ENCODE measurements at places on chromosomes 4 and X.

DNA sequence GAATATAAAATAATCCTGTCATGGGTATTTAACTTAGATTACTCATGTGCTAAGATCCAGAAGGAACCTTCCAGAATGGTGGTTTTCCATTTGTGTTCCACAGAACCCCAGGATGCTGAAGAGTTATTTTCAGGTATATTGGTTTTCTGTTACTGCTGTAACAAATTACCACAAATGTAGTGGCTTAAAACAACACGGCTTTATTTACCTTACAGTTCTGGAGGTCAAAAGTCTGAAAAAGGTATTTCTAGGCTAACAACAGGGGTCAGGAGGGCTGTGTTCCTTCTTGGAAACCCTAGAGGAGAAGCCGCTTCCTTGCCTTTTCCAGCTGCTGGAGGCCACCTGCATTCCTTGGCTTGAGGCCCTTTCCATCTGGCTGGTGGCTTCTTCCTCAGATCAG is 57.9 kb upstream of the HPSE start:
- no peak for DNase-seq

GRCh38 chrX:25043192-25043591 is 27.4 kb upstream of the ARX start:
- DNase-seq = no peak

- no peak for DNase-seq
These were observed 25.5 kb downstream of the GALNT7 start for GRCh38 chr4:173194157-173194556.

- DNase-seq = no peak
These were observed at the start of gene PLP1 for GRCh38 chrX:103776546-103776945. Gene PLP1, plus strand, starts transcription at chrX:103776840. Its CDS starts 156 bp downstream, at chrX:103776996.

DNA sequence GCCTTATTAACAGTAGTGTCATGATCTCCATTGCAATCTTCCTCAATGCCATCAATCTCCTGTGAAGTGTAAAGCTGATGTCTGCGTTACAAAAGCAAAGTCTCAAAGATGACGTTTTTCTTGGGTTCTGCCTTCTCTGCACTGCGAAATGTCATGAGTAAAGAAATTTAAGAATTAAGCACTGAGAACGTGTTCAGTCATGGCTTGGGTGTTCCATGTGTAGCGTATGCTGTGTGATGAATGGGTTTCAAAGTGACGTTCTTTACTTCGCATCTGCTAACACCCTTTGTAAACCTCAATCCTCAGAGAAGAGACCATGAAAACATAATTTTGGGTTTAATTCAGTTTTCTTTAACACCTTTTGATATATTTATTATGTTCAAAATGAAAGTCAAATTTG is 999 bp downstream of the NAP1L5 start:
- no peak for DNase-seq

DNA sequence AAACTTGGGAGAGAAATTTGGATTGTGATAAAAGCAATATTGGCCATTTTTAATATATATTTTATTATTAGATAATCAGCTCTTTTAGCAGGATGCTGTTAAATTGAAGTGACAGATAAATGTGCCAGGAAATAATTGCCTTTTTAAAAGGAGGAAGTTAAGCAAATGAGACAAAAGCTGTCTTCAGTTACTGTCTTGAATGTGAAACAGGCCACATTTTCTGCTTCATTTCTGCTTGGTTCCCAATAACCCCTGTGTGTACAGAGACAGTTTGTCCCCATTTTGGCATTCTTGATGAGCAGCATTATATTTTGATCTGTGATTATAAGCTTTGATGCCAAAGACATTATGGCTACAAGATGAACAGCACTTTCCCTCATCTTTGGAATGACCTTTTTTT is 953 bp downstream of the EPGN start:
- no peak for DNase-seq
